Activated naive CD8-positive, alpha-beta T cell treated with anti-CD3 and anti-CD28 coated beads, Interleukin-2, amount 50 U/mL, for 24 hours (primary cell): ENCODE measurements at places on chromosomes 2 and 18.

DNA sequence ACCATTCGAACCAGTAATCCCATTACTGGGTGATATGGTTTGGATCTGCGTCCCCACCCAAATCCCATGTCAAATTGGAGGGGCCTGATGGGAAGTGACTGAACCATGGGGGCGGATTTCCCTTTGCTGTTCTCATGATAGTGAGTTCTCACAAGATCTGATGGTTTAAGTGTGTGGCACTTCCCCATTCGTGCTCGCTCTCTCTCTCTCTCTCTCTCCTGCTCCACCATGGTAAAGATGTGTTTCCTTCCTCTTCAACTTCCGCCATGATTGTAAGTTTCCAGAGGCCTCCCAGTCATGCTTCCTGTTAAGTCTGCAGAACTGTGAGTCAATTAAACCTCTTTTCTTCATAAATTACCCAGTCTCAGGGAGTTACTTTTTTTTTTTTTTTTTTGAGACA, 62.6 kb downstream of the NBAS start:
- no peak overlapping the region for H3K27ac ChIP-seq
- H3K4me1 ChIP-seq: no peaks in the 10 kb centered on the region
- no peak overlapping the region for H3K4me3 ChIP-seq
- DNase-seq: no peak
- H3K27me3 ChIP-seq: no peaks in the 10 kb centered on the region
- H3K36me3 ChIP-seq: peaks cover 41% of the 10 kb centered on the region

- H3K4me1 ChIP-seq: no peaks in the 10 kb centered on the region
- H3K36me3 ChIP-seq: no peaks in the 10 kb centered on the region
- H3K4me3 ChIP-seq: no peak overlapping the region
- H3K27ac ChIP-seq: no peak overlapping the region
- no peaks in the 10 kb centered on the region for H3K27me3 ChIP-seq
Measured at GRCh38 chr18:35010993-35011392, 30.2 kb upstream of the MAPRE2 start.

GRCh38 chr2:239774933-239775622, 250.1 kb downstream of the NDUFA10 start:
- no peak for DNase-seq
- H3K4me3 ChIP-seq: no peak overlapping the region
- H3K27me3 ChIP-seq: no peaks in the 10 kb centered on the region

- no peaks in the 10 kb centered on the region for H3K36me3 ChIP-seq
- no peak overlapping the region for H3K4me3 ChIP-seq
- no peak for DNase-seq
- no peaks in the 10 kb centered on the region for H3K27me3 ChIP-seq
- peak overlapping the region; percentile 24 for H3K27ac ChIP-seq
- H3K4me1 ChIP-seq: peaks cover 59% of the 10 kb centered on the region
Measured at GRCh38 chr2:233244818-233245217, 6.7 kb upstream of the ATG16L1 start.

DNA sequence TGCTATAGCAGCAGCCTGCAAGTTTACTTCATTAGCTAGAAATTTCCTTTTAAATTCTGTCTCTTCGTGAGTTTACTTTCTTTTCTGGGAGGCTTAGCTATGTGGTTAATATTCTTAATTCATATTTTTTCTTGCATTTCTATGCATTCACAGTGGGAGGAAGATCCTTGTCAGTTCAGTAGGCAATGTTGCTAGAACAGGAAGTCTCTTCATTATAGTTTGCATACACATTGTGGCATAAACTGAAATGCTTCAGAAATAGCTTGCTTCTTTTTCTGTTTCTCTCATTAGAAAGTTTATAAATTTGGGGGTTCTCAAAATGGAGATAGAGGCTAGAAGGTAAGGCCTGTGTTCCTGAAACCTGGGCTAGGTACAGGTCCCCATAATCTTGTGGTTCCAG, 8.1 kb upstream of the ARHGAP15 start:
- H3K27me3 ChIP-seq: no peaks in the 10 kb centered on the region
- no peaks in the 10 kb centered on the region for H3K36me3 ChIP-seq
- H3K4me3 ChIP-seq: peak overlapping the region; percentile 7
- H3K4me1 ChIP-seq: peaks cover 33% of the 10 kb centered on the region

GRCh38 chr2:16330571-16330970, 335.1 kb downstream of the CYRIA start:
- no peak overlapping the region for H3K4me3 ChIP-seq
- no peaks in the 10 kb centered on the region for H3K4me1 ChIP-seq
- DNase-seq: no peak
- no peaks in the 10 kb centered on the region for H3K36me3 ChIP-seq
- H3K27ac ChIP-seq: no peak overlapping the region

GRCh38 chr2:205786976-205787375, 104.7 kb downstream of the NRP2 start:
- H3K36me3 ChIP-seq: no peaks in the 10 kb centered on the region
- DNase-seq: no peak

- H3K36me3 ChIP-seq: peaks cover 8% of the 10 kb centered on the region
- no peak for DNase-seq
- no peaks in the 10 kb centered on the region for H3K27me3 ChIP-seq
- no peak overlapping the region for H3K27ac ChIP-seq
Measured at GRCh38 chr2:86661333-86661732, 37.7 kb upstream of the RNF103 start.

DNA sequence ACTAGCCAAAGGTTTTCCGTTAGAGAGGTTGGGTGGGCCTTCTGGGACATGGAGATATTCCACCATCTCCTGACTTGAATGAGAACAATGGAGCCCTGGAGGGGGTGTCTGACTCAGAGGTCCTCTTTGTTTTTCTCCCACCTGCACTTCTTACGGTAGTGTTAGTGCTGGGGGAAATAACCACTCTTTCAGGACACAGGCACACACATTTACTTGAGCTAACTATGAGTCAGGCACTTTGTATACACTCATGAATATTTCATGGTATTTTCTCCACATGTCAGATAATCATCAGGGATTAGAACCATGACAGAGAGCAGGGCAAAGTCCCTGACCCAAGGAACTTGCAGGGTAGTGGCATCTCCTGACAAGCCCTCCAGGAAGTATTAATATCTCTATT, 439.1 kb downstream of the TSN start:
- H3K36me3 ChIP-seq: no peaks in the 10 kb centered on the region
- DNase-seq: no peak
- H3K27ac ChIP-seq: no peak overlapping the region
- H3K4me1 ChIP-seq: no peaks in the 10 kb centered on the region
- no peaks in the 10 kb centered on the region for H3K27me3 ChIP-seq

GRCh38 chr2:108315444-108315934, 26.8 kb downstream of the SULT1C2 start:
- H3K4me1 ChIP-seq: no peaks in the 10 kb centered on the region
- no peak overlapping the region for H3K27ac ChIP-seq
- peaks cover 3% of the 10 kb centered on the region for H3K27me3 ChIP-seq
- no peak overlapping the region for H3K4me3 ChIP-seq
- no peaks in the 10 kb centered on the region for H3K36me3 ChIP-seq

- H3K4me3 ChIP-seq: no peak overlapping the region
- peaks cover 11% of the 10 kb centered on the region for H3K4me1 ChIP-seq
- H3K27ac ChIP-seq: no peak overlapping the region
Measured at GRCh38 chr2:58106896-58107295, 60.3 kb downstream of the VRK2 start.

GRCh38 chr2:129181433-129181832, 798.0 kb upstream of the RAB6C start:
- no peaks in the 10 kb centered on the region for H3K4me1 ChIP-seq
- no peak for DNase-seq
- H3K27me3 ChIP-seq: no peaks in the 10 kb centered on the region
- H3K27ac ChIP-seq: no peak overlapping the region
- no peak overlapping the region for H3K4me3 ChIP-seq

DNA sequence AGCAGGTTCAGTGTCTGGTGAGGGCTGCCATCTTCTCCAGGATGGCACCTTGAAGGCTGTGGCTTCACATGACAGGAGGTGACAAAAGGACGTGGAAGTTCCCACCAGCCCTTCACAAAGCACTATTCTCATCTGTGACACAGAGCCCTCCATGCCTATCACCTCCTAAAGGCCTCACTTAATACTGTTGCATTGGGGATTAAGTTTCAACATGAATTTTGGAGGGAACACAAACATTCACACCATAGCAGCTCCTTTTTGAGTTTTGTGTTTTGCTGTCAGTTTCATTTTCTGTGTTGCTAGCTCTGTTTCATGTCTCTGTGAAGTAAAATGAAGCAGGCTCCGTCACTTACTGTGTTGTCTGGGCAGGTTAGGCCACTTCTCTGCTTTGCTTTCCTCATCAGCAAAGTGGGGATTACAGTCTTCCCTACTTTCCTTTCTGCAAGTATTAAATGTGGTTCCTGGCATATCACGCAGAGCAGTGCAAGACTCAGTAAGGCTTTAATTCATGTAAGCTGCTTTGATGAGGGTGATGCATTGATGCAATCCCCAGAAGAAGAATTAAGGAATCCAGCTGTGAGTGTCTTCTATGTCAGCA, 31.6 kb downstream of the LIMS1 start:
- H3K27ac ChIP-seq: no peak overlapping the region
- H3K4me3 ChIP-seq: no peak overlapping the region
- DNase-seq: no peak
- H3K36me3 ChIP-seq: peaks cover 2% of the 10 kb centered on the region

DNA sequence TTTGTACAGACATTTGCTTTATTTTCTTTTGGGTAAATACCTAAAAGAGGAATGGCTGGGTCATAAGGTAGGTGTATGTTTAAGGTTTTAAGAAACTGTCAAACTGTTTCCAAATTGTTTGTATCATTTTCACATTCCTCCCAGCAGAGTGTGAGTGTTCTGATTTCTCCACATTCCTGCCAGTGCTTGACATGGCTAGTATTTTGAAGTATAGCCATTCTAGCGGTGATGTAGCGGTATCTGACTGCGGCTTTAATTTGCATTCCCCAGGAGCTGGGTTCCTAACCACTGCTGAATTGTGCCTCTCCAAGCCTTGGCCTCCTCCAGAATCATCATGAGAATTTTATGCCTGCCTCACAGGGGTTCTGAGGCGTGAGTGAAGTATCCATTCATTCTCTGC, 61.8 kb upstream of the ARL4C start:
- H3K4me3 ChIP-seq: no peak overlapping the region
- peaks cover 4% of the 10 kb centered on the region for H3K27me3 ChIP-seq
- H3K36me3 ChIP-seq: no peaks in the 10 kb centered on the region

DNA sequence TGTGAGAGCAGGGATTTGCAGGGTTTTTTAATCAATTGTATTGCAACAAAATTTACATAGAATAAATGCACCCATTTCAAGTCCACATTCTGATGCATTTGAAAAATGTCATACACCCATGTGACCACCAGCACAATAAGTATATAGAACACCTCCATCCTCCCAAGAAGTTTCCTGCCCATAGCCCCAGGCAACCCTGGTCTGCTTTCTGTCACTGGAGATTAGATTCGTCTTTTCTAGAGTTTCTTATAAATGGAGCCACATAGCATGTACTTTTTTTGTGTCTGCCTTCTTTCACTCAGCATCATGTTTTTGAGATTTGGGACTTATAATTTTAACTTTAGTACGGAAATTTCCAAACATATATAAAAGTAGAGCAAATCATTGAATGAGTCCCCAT, 127.2 kb upstream of the EPAS1 start:
- no peaks in the 10 kb centered on the region for H3K36me3 ChIP-seq
- H3K4me1 ChIP-seq: no peaks in the 10 kb centered on the region
- DNase-seq: no peak

- H3K4me3 ChIP-seq: no peak overlapping the region
- H3K27ac ChIP-seq: no peak overlapping the region
- no peaks in the 10 kb centered on the region for H3K4me1 ChIP-seq
Measured at GRCh38 chr2:63926815-63927214, 85.1 kb downstream of the UGP2 start.

GRCh38 chr2:241898463-241899270, 29.1 kb downstream of the RTP5 start:
- peaks cover 2% of the 10 kb centered on the region for H3K27me3 ChIP-seq
- peaks cover 9% of the 10 kb centered on the region for H3K36me3 ChIP-seq
- H3K4me3 ChIP-seq: no peak overlapping the region
- DNase-seq: no peak

- H3K4me3 ChIP-seq: no peak overlapping the region
- H3K27me3 ChIP-seq: peaks cover 4% of the 10 kb centered on the region
- H3K36me3 ChIP-seq: no peaks in the 10 kb centered on the region
Measured at GRCh38 chr18:55494899-55495298, 93.1 kb downstream of the TCF4 start.

GRCh38 chr2:183840061-183840584, 715.9 kb downstream of the NUP35 start:
- no peaks in the 10 kb centered on the region for H3K4me1 ChIP-seq
- H3K27me3 ChIP-seq: no peaks in the 10 kb centered on the region
- H3K36me3 ChIP-seq: no peaks in the 10 kb centered on the region
- H3K4me3 ChIP-seq: no peak overlapping the region
- no peak overlapping the region for H3K27ac ChIP-seq

GRCh38 chr2:167132906-167133555, 244.8 kb downstream of the XIRP2 start:
- peaks cover 3% of the 10 kb centered on the region for H3K4me1 ChIP-seq
- H3K36me3 ChIP-seq: no peaks in the 10 kb centered on the region
- no peak for DNase-seq
- H3K27me3 ChIP-seq: no peaks in the 10 kb centered on the region

DNA sequence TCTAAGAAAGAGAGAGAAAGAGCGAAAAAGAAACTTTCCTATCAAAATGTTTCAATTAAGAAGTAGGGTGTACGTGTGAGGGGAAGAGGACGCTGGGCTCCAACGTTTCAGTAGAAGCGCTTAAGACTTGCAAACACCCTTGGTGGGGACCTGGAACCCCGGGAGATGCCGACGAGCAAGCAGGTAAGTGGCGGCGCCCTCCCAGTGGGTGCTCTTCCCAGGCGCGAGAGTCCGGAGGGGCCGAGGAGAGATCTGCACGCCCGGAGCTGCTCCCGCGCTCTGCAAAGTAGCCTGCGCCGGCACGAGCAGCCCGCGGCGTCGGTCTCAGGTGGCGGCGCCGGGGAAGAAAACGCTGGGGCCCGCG, 678 bp upstream of the OTX1 start:
- H3K4me3 ChIP-seq: peak overlapping the region; percentile 82
- peaks cover 54% of the 10 kb centered on the region for H3K4me1 ChIP-seq
- DNase-seq: peak; percentile 18
- peaks cover 10% of the 10 kb centered on the region for H3K36me3 ChIP-seq

DNA sequence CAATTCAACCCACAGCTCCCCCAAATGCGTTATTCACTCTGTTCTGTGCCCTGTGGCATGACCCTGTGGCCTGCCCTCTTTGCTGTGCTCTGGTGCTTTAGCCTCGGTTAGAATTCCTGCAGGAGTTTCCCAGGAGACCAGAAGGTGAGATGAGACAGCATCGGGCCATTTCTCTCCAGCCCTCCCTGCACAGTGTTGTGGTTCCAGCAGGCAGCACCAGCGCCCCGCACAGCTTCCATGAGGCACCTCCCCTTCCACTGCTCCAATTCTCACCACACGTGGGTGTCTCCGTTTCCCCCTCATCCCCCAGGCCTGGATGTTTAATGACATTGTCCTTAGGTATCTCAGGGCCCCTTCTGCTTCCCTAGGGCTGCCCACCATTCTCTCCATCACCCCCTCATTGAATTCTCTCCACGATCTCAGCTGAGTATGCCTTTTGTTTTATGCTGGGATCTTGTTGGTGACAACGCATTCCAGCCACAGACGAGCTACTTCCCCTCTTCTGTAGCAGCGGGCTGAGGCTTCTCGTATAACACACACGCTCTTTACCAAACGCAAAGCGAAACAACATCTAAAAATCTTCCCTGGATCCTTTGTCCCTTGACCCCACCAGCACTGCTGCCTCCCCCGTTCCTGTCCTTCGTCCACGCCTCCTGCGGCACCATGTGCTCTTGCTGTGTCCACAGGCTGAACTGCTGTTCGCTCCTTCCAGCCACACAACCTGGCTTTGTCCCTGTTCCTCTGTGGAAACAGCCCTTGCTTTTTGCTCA, 35.1 kb downstream of the ACKR3 start:
- no peak for DNase-seq
- H3K36me3 ChIP-seq: no peaks in the 10 kb centered on the region
- H3K4me3 ChIP-seq: no peak overlapping the region
- no peak overlapping the region for H3K27ac ChIP-seq
- H3K27me3 ChIP-seq: peaks cover 22% of the 10 kb centered on the region
